ENCODE measurements at places on chromosomes 6 and 20.

GRCh38 chr20:63589261-63590217, 15.5 kb upstream of the HELZ2 start:
- DNase-seq: no peak

DNA sequence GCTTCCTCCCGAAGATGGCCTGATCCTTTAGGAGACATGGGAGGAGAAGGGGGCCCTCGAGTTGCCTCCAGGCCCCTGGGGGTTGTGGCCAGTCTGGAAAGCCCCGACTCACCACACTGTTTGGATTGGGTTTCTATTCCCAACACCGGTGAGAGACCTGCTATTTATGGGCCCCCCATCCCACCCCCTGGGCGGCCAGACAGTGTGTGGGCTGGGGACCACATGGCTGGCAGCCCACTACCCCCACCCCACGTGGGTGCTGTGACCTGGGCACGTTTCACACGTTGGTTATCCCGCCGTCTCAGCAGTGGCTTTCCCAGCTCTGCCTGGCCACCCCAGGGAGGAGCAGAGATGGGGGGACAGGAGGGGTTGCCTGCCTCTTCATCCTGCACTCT, 116.1 kb downstream of the VEGFA start:
- DNase-seq: no peak

DNA sequence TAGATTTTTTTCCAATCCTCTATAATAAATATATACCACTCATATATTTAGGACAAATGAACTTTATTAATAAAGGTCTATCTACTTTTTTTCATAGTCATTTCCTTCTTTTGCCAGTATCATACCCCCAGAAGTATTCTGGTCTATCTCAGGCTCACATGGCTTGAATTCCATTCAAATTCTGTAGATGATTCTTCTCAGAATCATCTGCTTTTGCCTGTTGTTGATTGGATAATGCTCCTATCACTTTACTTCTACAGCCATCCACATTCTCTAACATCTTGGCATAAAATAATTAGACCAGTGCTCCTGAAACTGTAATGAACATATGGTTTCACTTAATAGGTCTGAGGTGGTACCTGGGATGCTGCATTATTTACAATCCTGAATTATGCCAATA, 121.2 kb downstream of the GFRAL start:
- DNase-seq: peak; percentile 14

DNA sequence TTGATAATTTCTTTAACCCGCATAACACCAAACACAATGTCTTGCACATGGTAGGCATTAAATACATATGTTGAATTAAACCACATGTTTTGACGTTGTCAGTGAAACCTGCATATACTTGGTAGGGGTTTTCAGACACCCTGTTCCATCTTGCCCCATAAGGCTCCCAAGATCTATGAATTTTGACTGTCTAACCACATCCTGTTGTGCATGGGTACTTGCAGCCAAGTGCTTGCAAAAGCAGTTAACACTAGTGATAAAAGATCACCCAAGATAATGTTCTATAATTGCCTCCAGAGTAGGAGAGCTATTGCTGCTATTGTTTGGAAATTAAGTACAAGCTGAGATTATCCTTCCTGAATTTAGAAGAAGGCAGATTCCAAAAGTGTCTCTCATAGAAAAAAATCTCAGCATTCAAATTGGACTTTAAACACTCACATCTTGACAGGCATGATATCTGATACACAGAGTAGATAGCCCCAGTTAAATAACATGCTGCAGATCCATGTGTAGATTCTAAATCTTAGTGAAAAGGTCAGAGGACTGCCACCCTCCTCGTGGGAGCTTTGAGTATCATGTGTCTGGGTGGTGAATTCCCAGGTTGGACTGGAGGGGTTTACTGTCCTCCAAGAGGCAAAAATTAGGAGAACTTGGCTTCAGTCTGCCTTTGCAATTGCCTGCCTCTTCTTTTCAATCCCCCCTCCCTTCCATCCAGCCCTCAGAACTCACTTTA, 25.8 kb upstream of the CCN6 start:
- DNase-seq: no peak

DNA sequence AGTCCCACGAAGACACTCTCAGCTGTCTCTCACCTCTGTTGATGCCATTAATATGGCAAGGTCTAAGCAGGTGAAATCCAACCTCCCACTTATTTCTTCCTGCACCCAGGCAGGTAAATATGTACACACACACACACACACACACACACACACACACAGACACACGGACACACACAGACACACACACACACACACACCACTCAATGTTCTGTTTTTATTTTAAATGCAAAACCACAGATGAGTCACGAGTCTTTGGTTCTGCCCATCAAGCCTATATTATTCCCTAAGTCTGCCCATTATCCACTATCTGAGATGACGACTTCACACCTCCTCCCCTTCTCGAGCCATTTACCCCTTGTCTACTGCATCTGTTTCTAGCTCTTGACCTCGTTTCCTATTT, 344.7 kb downstream of the CDH26 start:
- DNase-seq: no peak

Data from GM23248 (cell line).